NCI-H1048 (cell line): ENCODE measurements at places on chromosomes 6 and 20.

DNA sequence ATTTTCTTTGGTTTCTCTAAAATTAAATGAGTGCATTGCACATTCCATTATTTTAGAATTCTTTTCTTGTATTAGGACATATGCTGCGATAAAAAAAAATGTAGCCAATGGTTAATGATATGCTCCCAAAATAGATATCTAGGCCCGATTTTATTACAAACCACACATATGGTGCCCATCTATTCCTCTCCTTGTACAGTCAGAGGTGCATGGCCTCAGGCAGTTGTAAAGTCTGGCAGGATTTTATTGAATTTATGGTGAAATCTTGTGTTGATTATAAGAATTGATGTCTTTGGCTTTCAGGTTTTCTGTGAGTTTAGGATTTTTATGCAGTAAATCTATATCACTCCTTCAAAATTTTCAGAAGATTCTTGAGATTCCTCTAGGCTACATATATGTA lies 192.2 kb downstream of the RFPL4B start:
- no peak for DNase-seq

DNA sequence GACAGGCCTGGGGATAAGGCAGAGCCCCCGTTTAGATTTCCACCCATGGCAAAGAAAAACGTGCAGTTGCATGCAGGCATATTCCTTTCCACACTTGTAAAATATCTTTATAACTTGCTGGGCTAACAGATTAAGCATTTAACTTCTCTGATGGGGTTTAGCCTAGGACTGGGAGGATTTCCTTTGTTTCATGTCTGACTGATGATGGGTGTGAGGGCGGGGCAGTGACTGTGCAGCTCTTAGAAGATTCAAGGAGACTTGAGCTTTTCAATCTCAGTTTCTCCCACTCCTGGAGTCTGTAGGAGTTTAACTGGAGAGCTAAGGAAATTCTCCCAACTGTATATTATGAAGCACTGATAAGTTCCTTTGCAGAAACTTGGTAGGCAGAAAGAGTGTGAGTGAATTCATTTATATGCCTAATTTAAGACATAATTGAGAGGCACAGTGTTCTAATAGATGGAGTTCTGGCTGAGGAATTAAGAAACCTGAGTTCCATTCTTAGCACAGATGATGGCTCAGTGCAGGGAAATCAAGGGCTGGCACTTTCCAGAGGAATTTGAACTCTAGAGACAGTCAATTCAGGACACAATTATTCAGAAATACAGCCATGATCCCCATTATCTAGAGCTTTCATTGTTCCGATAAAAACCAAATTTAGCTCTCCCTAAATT lies 214.6 kb upstream of the CNR1 start:
- no peak for DNase-seq

DNA sequence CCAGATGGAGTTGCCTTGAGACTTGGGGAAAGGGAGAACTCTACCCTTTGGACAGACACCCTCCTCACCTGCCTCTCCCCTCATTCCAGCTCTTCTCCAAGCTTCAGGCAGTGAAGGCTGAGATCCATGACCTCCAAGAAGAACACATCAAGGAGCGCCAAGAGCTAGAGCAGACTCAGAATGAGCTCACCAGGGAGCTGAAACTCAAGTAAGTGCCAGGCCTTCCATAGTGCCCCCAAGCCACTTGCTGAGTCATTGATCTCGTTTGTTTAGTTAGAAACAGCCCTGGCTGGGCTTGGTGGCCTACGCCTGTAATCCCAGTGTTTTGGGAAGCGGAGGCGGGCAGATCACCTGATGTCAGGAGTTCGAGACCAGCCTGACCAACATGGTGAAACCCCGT lies 39.2 kb downstream of the KIF3B start:
- DNase-seq: no peak

DNA sequence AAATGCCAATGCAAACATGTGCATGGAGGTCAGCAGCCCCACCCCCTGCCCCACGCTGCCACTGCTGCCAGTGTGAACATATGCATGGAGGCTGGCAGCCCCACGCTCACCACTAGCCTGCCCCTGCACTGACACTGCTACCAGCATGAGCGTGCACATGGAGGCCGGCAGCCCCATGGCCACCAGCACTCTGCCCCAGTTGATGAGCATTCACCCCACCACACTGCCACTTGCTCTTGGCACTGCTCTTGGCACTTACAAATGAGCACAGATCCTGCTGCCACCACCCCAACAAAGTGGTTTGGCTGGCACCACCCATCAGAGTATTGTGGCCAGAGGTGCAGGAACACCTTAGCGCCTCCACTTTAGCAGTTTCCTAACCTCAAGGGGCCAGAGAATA lies 174.1 kb downstream of the KHDC1L start:
- no peak for DNase-seq

DNA sequence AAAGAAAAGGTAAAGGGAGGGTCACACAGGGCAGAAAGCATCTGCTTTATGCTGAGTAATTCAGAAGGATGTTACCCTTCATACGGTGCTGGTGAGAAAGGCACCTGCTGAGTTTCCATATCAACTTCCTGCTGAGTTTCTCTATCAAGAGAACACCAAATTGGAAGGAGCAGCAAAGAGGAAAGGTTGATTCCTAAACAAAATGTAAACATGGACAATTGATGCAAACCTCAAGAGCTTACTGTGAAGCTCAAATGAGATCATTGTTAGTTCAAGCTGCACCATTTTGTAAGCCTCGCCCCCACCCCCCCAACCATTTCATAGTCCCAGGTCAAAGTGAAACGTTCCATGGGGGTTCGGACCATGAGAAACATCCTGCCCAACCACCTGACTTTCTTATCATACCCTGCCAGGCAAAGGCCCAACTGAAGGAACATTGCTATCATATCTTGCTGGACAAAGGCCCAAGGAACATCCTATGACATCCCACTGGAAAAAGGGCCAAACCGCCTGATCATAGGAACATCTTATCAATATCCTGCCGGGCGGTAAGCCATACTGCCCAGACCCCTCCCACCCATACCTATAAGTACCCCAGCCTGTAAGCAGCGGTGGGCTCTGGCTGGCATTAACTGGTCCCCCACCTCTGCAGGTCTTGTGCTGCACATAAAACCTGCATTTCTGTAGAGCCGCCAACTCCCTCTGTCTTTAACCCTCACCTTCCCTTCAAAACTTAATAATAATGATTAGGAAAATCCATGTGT lies 171.6 kb downstream of the UBE3D start:
- DNase-seq: no peak

DNA sequence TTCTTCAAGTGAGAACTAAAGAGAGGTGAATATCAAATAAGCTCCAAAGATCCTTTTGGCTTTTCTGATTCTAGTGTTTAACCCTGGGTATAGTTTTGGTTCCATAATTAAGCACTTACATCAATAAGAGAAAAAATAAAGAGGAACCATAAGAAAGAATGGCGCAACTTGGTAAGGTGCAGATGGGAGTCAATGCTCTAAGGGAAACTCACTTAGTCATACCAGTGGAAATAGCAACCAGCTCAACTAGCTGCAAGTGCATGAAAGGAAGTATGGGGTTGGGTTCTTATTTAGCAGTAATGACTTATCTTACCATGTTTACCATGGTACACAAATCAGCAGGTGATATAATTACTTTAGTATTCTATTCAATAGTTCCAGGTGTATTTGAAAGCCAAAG lies 296.5 kb upstream of the RUNX2 start:
- DNase-seq: no peak

DNA sequence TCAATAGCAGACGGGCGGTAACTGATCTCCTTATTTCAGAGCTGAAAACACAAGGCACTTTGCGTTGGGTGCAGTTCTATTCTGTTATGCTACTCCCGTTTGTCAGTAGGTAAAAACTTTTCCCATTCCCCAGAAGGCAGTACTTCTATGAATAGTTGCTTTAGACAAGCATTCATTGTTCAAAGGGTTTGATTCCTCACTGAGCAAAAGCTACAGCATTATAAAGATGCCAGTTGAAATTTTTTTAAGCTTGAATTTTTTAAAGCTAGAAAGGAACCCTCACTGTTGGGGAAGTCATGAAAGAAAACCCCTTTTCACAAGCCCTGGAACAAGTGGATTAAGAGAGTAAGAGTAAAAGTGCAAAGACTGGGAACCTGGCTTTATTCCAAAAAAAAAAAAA lies 42.3 kb downstream of the FUT9 start:
- no peak for DNase-seq

DNA sequence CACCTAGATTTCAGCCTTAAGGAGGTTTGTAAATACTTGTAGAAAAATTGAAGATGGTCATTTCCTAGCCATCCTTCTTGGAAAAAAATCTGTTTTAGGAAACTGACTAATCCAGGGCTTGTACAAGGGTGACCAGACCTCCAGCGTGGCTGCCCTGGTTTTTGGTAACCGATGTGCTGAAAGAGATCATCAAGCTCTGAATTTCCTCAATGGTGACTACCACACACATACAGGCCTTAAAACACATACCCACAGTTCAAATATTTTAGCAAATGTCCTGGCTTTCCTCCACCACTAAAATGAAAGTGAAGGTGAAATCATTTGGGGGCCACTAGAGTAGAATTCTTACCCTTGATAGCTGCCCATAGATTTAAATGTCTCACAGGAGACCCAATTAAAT lies 215.3 kb upstream of the SUPT3H start:
- DNase-seq: no peak

DNA sequence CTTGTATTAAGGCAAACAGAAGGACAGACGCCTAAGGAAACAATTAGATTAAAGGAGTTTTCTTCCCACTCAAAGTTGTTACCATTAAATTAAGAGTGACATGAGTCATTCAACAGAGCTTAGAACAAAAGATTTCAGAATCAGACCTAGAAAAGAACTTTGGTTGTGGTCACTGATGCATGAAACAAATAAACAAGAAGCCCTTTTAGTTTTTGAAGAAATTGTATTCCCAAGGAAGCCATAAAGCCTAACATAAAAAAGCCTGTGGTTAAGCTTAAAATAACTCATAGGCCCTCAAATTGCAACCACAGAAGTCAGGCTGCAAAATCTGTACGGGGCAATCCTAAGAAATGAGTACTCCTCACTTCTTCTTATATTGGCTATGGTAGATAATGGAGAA lies 17.9 kb upstream of the TRIM26 start:
- DNase-seq: no peak

- no peak for DNase-seq
These were observed 42.6 kb upstream of the KHDRBS2 start for GRCh38 chr6:62328607-62329006.

GRCh38 chr20:36267605-36268381 lies 31.5 kb downstream of the AAR2 start:
- DNase-seq: no peak

- no peak for DNase-seq
These were observed 7.3 kb upstream of the SIRPG start for GRCh38 chr20:1664911-1665310.

GRCh38 chr20:17940224-17940971 lies 28.2 kb downstream of the SNX5 start:
- DNase-seq: no peak

DNA sequence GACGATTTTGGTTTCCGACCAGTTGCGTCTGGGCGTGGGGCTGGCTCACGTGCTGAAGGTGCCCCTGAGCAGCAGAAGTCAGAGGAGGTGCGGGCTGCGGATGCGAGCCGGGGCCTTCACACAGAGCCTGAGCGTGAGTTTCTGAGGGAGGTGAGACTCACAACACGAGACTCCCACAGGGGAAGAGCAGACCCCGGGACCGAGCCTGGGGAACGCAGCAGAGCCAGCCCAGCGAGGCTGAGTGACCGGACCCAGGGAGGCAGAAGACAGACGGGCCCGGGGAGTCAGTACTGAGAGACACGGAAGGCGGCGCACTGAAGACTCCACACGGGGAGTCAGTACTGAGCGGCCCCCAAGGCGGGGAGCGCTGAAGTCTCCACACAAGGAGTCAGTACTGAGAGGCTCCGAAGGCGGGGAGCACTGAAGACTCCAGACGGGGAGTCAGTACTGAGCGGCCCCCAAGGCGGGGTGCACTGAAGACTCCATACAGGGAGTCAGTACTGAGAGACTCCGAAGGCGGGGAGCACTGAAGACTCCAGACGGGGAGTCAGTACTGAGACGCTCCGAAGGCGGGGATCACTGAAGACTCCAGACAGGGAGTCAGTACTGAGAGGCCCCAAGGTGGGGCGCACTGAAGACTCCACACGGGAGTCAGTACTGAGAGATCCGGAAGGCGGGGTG lies 77.8 kb downstream of the DLL1 start:
- no peak for DNase-seq

- DNase-seq: no peak
These were observed 11.7 kb downstream of the UST start for GRCh38 chr6:148758492-148758891.
